ENCODE measurements at places on chromosomes 5 and 9.

GRCh38 chr5:7663808-7664207, 187.1 kb downstream of the CFAP90 start:
- no peak for DNase-seq

GRCh38 chr9:25876248-25876647, 198.0 kb upstream of the TUSC1 start:
- no peak for DNase-seq

GRCh38 chr5:122774861-122775549, at the start of gene SNX2:
Gene SNX2, plus strand, starts transcription at chr5:122775080. Its CDS starts 24 bp downstream, at chr5:122775104.
- peak; percentile 83 for DNase-seq

GRCh38 chr9:96651626-96652025, 3.5 kb downstream of the PRXL2C start:
- no peak for DNase-seq

DNA sequence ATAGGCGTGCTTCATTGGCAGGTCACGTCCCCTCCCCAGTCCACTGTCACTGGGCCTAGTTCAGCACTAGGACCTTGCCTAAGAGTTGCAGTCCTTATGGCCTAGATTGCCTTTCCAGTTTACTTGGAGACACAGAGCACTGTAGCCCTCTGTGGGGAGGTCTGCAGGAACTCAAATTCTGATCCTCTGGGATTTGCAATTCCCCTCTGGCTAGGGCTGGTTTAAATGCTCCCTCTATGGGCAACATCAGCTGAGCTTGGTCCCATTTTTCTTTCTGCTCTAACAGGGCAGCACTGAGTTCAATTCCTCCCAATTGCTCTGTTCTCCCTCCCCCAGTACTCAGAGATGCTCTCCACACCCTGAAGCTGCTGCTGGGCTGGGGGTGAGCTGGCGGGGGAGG, 358.2 kb downstream of the HTR1A start:
- no peak for DNase-seq

- peak; percentile 2 for DNase-seq
Observed at GRCh38 chr5:80481019-80481893, 6.6 kb upstream of the FAM151B start.

DNA sequence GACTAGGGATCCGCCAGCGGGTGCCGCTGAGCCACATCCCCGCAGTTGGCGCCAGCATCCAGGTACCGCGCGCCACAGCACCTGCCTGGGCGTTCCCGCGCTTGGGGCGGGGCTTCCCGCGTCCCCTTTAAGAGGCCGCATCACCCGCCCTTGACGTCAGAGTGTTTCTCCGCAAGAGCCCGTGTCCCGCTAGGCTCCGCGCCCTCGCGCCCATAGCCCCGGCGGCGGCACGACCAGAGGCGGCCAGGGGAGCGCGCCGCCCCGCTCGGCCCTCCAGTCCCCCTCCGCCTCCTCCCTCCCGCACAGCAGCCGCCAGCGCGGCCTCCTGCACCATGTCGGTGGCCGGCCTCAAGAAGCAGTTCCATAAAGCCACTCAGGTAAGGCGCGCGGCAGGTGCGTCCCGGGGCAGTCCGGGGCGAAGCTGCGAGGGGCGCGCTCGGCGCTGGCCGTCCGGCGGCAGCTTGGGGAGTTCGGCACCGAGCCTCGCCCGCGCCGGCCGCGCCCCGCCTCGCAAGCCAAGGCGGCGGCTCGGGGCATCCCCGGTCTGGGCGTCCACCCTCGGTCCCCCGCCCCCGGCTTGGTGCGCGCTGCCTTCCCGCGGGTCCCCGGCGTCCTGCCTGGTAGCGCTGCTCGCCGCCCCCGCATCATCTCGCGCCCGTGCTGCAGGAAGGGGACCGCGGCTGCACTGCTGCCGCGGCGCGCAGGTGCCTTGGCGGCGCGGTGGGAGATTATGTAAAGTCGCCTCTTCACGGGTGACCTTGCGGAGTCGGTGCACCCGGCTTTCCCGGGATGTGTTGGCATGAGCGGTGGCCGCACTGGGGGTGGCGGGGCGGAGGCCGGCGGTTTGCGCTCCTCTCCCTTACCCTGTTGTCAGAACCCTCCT, at the start of gene SH3GL2:
SH3GL2 (plus strand) TSS at position 156 of the 883 bp plus-strand sequence.
- peak; percentile 95 for DNase-seq

DNA sequence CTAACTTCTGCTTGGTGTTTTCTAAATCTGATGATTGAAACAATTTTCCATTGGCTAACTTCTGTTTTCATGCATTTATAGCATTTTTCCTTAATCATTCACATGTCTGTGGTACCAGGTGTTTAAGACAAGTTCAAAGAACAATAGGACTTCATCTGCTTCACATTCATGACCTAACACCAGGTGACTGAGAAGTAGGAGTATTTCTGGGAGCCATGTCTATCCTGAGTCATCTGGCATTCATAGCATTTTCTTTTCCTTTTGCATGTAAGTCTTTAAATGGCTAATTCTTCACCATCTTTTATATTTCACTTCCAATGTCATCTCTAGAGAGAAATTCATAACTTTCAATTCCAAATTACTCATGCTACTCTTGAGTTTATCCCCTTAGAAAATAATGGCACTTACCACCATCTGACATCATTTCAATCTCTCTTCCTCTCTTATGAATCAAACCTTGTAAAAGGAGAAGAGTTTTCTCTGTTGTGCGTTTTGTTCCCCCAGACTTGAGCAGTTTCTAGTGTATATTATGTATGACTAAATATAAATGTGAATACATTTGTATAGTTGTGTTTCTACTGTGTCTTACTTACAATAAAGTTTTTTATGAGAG, 1196.1 kb upstream of the CDH9 start:
- DNase-seq, result no peak

GRCh38 chr5:89816038-89816437, 593.5 kb downstream of the CETN3 start:
- no peak for DNase-seq

DNA sequence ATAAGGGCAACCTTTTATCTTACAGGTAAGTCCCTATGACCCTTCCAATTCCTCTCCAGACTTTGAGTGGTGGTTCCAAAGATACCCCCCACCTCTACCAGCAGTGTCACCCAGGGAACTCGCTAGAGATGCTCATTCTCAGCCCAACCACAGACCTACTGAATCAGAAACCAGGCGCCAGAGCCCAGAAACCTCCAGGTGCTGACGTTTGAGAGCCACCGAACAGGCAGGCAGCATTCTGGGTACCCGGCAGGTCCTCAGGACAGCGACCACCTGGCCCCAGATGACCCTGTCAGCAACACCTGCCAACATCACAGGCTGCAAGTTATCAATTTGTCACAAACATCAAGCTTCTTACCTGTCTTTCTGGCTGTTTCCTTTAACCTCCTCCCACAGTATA, 19.5 kb downstream of the RAPGEF1 start:
- DNase-seq, result no peak

DNA sequence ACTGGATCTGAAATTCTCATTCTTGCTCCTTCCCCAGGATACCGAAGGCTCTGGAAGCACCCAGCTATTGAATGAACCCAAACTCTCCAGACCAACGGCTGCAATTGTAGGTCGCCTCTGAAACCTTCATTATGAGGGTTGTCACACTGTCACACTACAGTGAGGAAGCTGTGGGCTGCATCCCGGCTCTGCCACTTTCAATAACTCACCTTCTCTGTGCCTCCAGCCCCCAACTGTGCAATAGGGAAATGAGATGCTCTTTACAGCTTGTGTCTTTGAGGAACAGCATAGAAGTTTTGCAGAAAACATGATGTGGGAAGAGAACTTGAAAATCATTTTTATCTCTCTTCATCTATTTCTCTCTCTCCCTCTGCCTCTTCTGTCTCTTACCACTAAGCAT, 69.6 kb upstream of the TGFBR1 start:
- no peak for DNase-seq

GRCh38 chr9:84331119-84331809, 9.3 kb downstream of the SLC28A3 start:
- no peak for DNase-seq

- no peak for DNase-seq
Observed at GRCh38 chr5:175220549-175220948, 223.4 kb downstream of the DRD1 start.
